ENCODE measurements at places on chromosomes 3 and 15. TPM values are rescaled to one million over a fixed set of nuclear protein-coding genes. Genes with fewer than 3 reads are reported as not detected.

DNA sequence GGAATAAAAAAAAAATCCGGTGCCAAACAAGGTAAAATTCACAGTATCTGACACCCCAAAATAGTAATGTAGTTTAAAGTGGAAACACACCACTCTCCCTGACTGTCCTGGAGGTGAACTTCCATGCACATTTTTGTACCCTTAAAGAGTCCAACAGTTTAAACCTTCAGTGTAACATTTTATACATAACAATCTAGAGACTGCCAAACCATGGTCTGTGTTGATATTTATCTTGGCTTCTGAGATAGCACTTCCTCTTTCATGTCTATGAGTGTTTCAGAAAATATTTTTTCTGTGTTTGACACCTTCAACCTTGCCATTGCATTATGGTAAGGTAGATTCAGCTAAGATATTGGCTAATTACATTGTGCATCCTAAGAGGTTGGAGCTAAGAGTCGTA, 13.9 kb downstream of the TMEM45A start:
- H3K4me1 ChIP-seq, result no peaks in the 10 kb centered on the region
- DNase-seq, result no peak
- H3K27ac ChIP-seq, result no peak overlapping the region
- H3K36me3 ChIP-seq, result no peaks in the 10 kb centered on the region
- H3K27me3 ChIP-seq, result no peaks in the 10 kb centered on the region

DNA sequence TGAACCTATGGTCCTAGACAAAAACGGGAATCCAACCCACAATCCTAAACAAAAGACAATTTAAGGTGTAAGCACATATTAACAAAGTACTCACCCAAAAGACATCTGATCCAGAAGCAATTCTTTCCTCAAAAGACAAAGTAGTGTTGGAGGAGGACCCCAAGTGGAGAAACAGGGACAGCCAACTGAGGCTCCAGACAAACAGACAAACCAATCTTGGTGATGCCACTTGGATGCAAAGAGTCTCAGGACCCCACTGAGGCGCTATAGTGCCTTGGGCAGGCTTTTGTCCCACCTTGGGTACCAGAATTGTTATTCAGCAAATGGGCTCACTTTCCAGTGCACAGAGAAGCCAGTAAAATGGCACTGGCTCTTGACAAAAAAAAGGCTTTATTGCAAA, 613.8 kb downstream of the DIPK2A start:
- no peaks in the 10 kb centered on the region for H3K27me3 ChIP-seq
- no peaks in the 10 kb centered on the region for H3K4me1 ChIP-seq

DNA sequence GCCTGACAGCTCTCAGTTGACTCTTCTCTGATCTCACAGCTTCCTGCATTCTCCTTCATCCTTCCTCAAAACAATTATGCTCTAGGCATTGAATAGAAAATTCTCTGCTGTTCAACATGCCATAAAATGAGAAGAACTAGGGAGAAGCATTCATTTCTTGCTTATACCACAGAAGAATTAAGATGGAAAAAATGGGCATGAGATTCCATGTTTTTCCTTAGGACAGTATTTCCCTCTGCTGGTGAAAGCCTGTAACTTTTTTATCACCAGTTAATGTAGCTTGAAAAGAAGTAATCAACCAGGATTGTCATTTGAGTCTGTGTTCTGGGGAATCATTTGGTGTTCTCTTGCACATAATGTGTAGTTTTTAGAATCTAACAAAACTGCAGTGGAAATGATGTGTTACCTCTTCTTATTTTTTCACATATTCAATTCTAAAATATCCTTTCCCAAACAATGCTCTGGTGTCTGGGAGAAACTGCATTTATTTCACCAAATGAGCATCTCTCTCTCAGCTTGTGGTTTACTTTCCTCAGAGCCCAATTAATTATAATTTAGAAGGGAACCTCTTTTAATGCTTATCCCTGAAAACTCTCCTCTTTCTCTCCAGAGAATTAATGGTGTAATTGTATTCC, 92.8 kb upstream of the DCBLD2 start:
- no peak overlapping the region for H3K27ac ChIP-seq
- H3K27me3 ChIP-seq, result no peaks in the 10 kb centered on the region
- H3K36me3 ChIP-seq, result no peaks in the 10 kb centered on the region

The IQCF5 gene
- total RNA-seq, result not detected

DNA sequence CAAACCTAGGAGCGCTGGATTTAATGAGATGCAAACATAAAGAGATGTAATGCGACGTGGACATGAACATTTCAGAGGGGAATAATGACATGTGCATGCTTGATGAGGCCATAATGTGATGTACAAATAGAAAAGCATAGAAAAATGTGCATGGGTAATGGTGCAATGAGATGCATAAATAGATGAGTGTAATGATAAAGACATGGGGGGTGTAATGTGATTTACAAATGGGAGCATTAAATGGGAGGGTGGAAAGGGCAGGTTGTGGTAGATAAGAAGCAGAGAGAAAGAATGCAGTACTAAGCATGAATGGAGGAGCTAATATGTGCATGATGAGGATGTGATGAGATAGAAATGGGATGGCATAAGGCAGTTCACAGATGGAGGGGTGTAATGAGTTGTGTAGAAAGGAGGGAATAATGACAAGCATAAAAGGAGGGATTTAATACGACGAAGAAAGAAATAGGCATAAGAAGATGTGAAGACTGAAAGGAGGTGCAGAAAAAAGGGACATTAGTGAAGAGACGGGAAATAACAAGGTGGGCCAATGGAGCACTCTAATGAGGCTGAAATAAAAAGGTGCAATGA, 137.5 kb upstream of the CCNL1 start:
- H3K36me3 ChIP-seq, result no peaks in the 10 kb centered on the region
- DNase-seq, result no peak
- no peak overlapping the region for H3K4me3 ChIP-seq
- no peak overlapping the region for H3K27ac ChIP-seq
- no peaks in the 10 kb centered on the region for H3K4me1 ChIP-seq

The CD276 gene
- total RNA-seq, result 8.9 TPM

The KNG1 gene
- not detected for total RNA-seq

- no peak overlapping the region for H3K4me3 ChIP-seq
- no peak overlapping the region for H3K27ac ChIP-seq
- H3K27me3 ChIP-seq, result no peaks in the 10 kb centered on the region
These were observed 168.7 kb downstream of the POTEB3 start for GRCh38 chr15:21271566-21271965.

GRCh38 chr3:168066882-168067281, 28.8 kb downstream of the GOLIM4 start:
- no peaks in the 10 kb centered on the region for H3K27me3 ChIP-seq
- H3K36me3 ChIP-seq, result no peaks in the 10 kb centered on the region
- DNase-seq, result no peak
- no peak overlapping the region for H3K4me3 ChIP-seq

GRCh38 chr3:157370867-157371266, 65.8 kb upstream of the PTX3 start:
- no peaks in the 10 kb centered on the region for H3K36me3 ChIP-seq
- H3K27ac ChIP-seq, result no peak overlapping the region
- H3K4me3 ChIP-seq, result no peak overlapping the region
- H3K4me1 ChIP-seq, result no peaks in the 10 kb centered on the region

- no peaks in the 10 kb centered on the region for H3K27me3 ChIP-seq
- peaks cover 14% of the 10 kb centered on the region for H3K4me1 ChIP-seq
- H3K36me3 ChIP-seq, result peaks cover 11% of the 10 kb centered on the region
These were observed 146.0 kb downstream of the ADAMTS9 start for GRCh38 chr3:64541803-64542202.

DNA sequence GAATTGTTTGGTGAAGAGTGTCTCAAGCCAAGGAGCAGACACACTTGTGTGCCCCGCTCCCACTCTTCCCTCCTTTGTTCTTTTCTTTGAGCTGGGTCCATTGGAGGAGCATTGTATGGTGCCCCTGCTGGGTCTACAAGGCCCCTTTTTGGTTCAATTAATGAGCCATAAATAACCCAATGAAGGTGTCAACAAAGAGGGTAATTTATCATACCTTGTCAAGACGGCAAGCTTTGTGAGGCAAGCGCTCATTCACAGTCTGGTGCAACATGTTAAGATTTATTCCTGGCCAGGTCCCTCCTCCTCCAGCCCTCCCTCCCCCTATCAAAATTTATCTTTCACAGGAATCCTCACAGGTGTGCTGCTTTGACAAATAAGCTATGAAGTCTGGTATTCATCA, 300.1 kb downstream of the RORA start:
- peaks cover 21% of the 10 kb centered on the region for H3K4me1 ChIP-seq
- H3K4me3 ChIP-seq, result no peak overlapping the region
- no peak overlapping the region for H3K27ac ChIP-seq
- DNase-seq, result no peak
- H3K36me3 ChIP-seq, result no peaks in the 10 kb centered on the region

The NOX5 gene
- not detected for total RNA-seq

DNA sequence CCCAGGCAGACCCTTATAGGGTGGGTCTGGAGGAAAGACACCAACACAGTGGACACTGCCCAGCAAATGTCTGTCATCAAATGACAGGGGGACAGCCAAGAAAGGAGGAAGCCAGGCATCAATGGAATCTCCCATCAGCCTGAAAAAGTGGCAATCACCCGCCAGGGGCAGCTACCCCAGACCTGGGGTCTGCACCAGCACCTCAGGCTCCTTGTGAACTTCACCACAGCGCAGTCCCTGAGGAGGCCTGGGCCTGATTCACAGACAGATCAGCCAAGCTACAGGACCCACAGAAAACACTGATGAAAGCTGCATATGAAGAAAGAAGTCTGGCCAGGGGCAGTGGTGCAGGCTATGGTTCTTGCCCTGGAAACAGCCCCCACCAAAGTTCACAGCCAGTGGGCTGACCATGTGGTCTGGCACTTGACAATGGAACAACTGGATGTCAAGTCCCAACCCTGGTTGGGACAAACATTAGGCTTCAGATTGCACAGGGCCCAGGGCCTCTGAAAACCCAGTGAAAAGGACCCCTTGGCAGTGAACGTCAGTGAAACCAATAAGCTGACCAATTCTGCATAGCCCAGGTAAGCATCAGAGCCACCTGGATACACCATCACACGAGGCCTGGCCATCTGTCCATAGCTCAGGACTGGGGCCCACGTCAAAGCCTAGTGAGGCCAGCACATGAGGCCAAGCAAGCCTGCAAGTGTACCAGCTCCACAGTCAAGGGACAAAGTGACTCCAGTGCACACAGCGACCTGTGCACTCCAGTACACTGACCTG, 29.1 kb downstream of the ALS2CL start:
- DNase-seq, result peak; percentile 45
- H3K4me3 ChIP-seq, result no peak overlapping the region
- no peak overlapping the region for H3K27ac ChIP-seq
- H3K4me1 ChIP-seq, result peaks cover 23% of the 10 kb centered on the region
- H3K36me3 ChIP-seq, result no peaks in the 10 kb centered on the region
- H3K27me3 ChIP-seq, result no peaks in the 10 kb centered on the region

The SNX4 gene
- 30.1 TPM for total RNA-seq

All from psoas muscle (tissue), 8 donors.